Cerebellar nuclear complex (tissue), 1 donor: ENCODE measurements at places on chromosomes 13 and 19.

GRCh38 chr13:96948127-96948526, 46.1 kb downstream of the OXGR1 start:
- no peak for DNase-seq

DNA sequence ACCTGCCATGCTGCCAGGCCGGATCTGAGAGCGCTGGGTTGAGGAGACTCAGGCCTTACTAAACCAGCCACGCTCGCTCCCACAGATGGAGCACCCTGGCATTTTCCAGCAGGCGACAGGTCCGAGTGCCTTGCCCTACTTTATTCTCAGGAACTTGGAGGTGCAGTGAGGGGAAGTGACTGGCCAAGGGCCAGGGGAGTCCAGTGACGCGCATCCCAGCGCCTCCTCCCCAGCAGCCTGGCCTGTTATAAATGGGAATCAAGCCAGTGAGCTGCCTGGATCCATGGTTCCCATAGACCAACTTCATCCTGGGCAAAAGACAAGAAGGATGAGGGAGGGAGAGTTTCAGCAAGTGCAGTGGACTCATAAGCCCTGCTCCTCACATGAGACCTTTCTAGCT, 35.5 kb downstream of the TMED1 start:
- peak; percentile 53 for DNase-seq

DNA sequence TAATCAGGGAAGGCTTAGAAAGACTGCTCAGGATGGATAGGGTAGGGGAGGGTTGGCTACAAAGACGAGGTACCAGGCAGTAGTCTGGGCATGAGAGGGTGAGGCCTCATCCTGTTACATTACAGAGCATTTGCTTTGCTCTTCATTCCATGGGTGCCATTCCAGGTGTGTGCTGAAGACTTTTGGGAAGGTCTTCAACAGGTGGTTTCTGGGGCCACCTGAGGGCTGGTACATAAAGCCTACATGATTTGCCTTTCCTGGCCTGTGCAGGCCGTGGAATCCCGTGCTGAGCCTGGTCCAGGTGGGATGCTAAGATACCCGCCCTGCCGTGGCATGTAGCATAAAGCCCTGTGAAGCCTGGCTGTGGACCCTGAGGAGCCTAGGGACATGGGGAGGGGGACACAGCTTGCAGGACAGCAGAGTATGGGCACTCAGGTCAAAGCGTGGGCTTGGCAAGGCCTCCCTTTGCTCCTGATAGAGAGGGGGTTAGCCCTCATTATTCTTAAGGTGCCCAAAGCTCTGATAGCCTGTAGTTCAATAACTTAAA, 55.6 kb upstream of the ZNF536 start:
- DNase-seq = no peak

DNA sequence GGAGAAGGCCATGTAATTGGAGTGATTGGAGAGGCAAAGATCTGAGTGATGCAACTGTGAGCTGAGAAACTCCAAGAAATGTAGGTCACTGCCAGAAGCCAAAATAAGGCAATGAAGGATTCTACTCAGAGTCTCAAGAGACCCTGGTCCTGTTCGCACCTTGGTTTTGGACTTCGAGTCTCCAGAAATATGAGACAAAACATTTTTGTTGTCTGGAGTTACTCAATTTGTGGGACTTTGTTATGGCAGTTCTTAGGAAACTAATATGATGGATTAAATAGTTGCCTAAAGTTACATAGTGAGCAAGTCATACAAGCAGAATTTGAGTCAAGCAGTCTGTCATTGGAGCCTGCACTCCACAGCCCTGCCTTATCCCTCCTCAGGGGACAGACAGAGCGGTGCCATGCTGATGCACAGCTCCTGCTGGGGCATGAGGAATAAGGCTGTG, 104.2 kb downstream of the ITGBL1 start:
- DNase-seq = no peak

DNA sequence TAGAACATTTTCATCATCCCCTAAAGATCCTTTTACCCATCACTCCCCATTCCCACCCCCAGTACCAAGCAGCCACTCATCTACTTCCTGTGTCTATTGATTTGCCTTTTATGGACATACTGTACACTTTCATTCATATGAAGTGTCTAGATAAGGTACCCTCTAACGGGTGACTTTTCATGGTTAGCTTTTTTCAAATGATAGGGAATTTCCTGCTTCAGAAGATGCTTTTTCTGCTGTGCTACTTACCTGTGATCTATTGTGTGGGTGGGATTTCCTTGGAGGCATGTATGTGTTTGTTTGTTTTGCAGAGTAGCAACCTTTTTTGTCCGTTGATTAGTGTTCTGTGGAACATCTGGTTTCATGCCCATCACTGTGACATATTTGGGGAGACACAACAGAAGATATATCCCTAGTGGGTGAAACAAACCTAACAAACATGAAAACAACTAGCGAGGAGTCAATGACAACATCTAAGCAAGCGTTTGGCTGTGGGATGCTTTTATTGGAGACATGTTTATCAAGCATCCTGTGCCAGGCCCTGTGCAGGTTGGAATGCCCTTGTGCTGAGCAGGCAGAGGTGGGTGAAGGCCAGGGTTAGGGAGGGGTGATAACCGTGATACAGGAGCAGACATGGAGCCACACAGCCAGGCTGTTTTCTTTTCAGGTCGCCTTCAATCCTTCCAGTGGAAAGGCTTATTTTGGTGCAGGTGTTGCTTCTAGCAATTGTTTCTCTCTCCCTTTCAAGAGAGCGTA, 17.6 kb downstream of the SPINT2 start:
- DNase-seq = no peak

- no peak for DNase-seq
Measured at GRCh38 chr13:95382916-95383315, 81.7 kb upstream of the ABCC4 start.

DNA sequence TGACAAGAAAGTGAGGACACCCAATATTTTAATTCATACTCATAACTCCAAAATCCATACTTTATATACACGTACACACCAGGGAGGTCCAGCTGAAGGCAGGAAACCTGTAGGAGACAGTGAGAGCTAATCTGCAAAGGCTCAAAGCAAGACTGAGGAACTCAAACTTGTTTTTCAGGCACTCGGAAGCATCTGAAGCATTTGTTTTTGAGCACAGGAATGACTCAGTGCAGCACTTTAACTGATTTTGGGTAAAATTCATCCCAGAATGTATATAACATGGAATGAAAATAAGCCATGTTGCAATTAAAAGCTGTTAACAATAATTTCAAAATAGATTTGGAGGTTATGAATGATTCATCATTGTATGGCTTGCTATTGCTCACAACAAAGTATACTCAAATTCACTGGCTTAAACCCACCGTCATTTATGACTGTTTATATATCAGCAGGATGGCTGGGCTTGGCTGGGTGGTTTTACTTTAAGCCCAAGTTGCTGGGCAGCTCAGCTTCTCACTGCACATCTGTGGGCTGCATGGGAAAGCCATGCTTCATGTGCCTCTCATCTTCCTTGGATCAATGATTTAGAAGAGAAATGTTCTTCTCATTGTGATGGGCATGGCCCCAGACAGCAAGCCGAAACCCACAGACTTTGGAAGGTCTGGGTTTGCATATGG, 177.0 kb downstream of the RFC3 start:
- no peak for DNase-seq

GRCh38 chr13:57631596-57632275, at the start of gene PCDH17:
Gene PCDH17, plus strand, starts transcription at chr13:57631744. Its CDS starts 803 bp downstream, at chr13:57632547.
- no peak for DNase-seq

GRCh38 chr19:355134-355533, 10.5 kb upstream of the MIER2 start:
- DNase-seq = no peak

- DNase-seq = no peak
Measured at GRCh38 chr13:40605573-40605972, 60.9 kb downstream of the FOXO1 start.

- no peak for DNase-seq
Measured at GRCh38 chr13:106159295-106160195, 375.9 kb downstream of the EFNB2 start.

GRCh38 chr19:19050731-19051130, 13.1 kb upstream of the SLC25A42 start:
- no peak for DNase-seq

DNA sequence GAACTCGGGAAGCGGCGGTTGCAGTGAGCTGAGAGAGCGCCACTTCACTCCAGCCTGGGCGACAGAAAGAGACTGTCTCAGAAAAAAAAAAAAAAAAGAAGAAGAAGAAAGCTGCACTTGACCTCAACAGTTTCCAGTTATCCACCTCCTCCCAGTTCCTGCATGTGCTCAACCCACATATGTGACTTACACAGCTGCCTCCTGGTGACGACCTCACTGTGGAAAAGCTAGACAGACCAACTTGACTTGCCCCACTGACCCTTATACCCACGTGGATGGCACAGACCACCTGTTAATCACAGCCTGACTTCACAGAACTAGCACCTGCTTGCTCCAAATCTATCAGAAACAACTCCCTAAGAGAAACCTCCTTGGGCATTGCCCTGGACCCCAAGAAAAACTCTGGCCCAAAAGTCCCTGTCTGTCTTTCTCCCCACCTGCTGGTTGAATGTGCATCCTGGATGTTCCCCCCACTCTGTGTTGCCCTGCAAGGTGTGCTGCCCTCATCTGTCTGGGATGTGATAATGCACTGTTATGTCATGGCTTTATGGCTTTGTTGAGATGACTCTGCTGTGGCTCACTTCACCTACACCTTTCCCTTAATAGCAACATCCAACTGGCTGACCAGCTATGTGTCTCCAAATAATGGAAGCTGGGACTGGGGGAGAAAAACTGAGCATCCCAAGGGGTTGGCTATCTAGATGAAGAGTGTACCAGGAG, 2.8 kb downstream of the ZNF20 start:
- DNase-seq = no peak
